ENCODE measurements at places on chromosomes 11 and 22. TPM values are rescaled to one million over a fixed set of nuclear protein-coding genes. Genes with fewer than 3 reads are reported as not detected.
A peak's percentile ranks its signal among the peaks of the same experiment; 100 is the strongest.

DNA sequence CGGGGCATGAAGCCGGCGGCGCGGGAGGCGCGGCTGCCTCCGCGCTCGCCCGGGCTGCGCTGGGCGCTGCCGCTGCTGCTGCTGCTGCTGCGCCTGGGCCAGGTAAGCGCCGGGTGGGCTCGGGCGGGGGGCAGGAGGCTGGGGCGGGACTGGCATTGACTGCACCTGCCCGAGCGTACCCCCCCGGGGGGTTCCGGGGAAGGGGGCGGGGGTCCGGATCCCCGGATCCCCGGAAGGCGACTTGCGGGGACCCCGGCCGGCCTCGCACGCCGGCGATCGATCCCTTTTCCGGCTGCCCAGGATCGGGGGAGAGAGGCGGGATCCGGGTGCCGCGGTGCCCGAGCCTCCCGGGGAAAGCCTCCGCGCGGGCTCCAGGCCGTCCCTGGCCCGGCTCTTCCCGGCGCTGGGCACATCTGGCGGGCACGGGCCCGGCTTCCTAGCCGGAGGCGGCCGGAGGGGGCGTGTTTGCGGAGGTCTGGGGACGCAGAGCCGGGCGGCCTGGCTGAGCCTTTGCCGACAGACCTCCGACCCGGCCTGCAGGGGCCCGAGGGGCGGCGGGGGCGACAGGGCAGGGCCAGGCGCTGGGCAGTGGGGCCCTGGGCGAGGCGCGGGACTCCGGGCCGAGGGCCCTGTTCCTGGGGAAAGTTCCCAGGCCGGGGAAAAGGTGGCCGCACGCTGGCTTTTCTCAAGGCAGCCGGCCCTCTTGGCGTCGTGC, 705 bp downstream of the PTPRJ start:
- peak; percentile 84 for DNase-seq

ART1 gene
- not detected for polyA plus RNA-seq

OR5A1 gene
- not detected for polyA plus RNA-seq

GRCh38 chr11:74403607-74404321, 5.5 kb upstream of the PGM2L1 start:
- no peak for DNase-seq

DNA sequence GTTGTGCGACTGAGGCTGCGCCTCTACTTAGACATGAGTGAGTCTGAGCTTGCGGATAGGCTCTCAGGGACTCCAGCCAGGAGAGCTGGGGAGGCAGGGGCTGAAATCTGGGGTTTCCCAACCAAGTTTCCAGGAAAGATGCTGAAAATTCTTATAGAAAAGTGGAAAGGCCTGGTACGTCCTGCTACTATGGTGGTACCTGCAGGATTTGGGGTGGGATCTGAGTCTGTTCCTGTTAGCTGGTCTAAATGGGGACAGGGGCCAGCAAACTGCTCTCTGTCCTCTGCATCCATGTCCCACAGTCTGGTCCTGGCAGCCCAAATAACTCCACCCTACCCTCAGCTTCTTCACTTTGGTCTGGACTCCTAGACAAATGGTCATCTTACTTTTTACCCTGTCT, 86.9 kb downstream of the INSC start:
- DNase-seq: no peak

Data from pancreas (tissue), 10 donors.